ENCODE measurements at places on chromosomes 13 and 19. TPM values are rescaled to one million over a fixed set of nuclear protein-coding genes. Genes with fewer than 3 reads are reported as not detected.

DNA sequence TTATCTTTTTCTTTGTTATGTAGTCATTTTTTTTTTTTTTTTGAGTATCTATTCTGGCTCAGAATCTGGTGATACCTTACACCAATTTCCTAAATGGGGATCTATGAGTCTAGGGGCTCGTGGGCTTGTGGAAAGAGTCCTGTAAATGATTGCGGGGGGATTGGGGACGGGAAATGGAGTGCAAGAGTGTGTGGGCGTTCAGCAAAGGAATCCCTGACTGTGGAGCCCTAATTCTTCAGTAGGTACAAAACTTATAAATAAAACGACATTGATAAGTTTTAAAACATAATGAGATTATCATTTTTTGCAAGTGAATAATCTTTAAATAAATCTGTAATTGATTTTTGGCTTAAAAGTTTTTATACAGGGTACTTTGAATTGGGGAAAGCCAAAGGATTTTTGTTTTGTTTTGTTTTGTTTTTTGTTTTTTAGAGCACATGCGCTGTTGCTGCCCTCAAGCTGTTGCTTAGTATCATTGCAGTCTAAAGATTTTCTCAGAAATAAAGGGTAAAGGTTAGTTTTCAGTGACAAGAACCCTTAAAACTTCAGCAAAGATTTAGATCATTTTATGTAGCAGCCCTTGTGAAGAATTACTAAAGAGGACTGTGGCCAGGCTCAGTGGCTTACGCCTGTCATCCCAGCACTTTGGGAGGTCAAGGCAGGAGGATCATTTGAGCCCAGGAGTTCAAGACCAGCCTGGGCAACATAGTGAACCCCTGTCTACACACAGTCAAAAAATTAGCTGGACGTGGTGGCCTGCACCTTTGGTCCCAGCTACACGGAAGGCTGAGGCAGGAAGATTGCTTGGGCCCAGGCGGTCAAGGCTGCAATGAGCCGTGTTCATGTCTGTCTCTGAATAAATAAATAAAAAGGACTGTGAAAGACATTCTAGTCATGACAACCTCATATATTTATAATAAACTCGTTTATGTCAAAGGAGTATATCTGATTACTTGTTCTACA lies 1.7 kb downstream of the ERCC5 start:
- DNase-seq, result no peak

- no peak for DNase-seq
Observed at GRCh38 chr13:74048756-74049155, 85.4 kb downstream of the KLF12 start.

UHRF1 gene
- 24.8 TPM for polyA plus RNA-seq

DNA sequence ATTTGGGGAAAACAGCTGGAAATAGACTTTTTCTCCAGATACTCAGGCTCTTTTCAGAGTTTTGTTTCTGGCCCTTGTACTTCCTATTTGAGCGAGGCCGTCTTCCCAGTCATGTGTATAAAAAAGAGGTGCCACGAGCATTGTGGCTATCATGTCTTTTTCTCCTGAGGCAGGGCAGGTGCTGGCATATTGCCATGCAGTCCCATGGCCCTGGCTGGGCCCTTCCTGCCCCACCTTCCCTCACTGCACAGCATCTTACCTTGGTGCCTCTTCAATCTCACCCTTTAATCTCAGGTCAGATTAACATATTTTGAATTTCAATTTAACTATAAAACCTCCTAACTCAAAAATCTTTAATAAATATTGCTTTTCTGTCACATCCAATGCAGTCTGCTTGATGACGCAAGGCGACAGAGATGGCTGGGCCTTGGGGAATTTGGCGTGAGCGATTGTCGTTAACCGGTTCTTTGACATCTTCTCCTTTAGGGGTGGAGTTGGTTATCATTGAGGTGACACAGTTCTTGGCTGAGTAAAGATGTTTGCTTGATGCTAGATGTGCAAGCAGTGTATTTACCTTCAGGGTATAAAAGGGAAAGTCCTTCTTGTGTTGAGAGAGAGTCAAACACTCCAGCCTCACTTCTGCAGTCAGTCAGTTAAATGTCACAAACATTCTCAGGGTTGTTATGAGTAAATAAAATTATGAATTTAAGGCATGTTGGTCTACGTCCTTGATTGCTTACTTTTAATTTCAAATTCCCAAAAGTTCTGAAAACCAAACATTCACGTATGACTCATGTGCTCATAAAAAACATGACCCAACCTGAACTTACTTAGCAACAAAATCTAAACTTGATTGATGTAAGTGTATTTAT lies 289.9 kb downstream of the MYO16 start:
- no peak for DNase-seq

- DNase-seq, result no peak
Observed at GRCh38 chr19:48424694-48425219, 21.0 kb upstream of the GRWD1 start.

GRCh38 chr13:96238241-96238640 lies 148.3 kb downstream of the HS6ST3 start:
- DNase-seq, result no peak

GRCh38 chr19:39544226-39544903 lies 4.4 kb upstream of the EID2 start:
- DNase-seq, result no peak

BCKDHA gene
- 103 TPM for polyA plus RNA-seq

NLRP11 gene
- not detected for polyA plus RNA-seq

SLC25A15 gene
- polyA plus RNA-seq, result 12.4 TPM

- DNase-seq, result no peak
Observed at GRCh38 chr13:114062754-114063153, 69.7 kb downstream of the RASA3 start.

DNA sequence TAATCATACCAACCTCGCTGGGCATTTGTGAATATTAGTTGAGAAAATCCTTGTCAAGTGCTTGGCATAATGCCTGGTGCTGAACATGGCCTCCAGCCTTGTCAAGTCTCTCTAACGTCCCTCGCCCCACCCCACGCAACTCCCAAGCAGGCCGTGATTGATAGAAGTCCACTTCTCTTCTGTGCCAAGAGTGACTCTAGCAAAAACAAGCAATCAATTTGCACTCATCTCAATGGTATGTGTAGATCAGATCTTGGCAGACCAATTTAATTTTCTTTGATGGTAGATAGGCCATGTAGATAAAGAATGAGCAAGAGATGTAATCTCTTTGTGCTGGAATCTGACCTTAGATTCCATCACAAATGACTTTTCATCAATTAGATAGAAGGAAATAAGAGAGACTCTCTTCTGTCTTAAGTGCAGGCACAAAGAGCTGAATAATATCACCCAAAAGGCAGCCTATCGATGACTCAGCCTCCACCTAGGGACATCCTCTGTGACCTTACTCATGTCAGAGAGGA lies 31.0 kb upstream of the KATNAL1 start:
- DNase-seq, result no peak

DNA sequence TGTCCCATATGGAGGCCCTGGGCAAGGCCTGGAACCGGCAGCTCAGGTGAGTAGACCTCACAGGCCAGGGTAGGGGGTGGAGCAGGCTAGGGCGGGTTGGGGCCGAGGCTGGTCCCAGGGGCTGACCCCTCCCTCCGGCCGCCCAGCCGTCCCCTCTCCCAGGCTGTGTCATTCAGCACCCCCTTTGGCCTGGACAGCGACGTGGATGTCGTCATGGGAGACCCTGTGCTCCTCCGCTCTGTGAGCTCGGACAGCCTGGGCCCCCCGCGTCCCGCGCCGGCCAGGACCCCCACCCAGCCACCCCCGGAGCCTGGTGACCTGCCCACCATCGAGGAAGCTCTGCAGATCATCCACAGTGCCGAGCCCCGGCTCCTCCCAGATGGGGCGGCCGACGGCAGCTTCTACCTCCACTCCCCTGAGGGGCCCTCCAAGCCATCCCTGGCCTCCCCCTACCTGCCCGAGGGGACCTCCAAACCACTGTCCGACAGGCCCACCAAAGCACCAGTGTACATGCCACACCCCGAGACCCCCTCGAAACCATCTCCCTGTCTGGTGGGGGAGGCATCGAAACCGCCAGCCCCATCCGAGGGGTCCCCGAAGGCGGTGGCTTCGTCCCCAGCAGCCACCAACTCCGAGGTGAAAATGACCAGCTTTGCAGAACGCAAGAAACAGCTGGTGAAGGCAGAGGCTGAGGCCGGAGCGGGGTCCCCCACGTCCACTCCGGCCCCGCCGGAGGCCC lies 16.0 kb downstream of the CAMSAP3 start:
- no peak for DNase-seq

- no peak for DNase-seq
Observed at GRCh38 chr13:45178349-45179162, 22.3 kb downstream of the KCTD4 start.

DNA sequence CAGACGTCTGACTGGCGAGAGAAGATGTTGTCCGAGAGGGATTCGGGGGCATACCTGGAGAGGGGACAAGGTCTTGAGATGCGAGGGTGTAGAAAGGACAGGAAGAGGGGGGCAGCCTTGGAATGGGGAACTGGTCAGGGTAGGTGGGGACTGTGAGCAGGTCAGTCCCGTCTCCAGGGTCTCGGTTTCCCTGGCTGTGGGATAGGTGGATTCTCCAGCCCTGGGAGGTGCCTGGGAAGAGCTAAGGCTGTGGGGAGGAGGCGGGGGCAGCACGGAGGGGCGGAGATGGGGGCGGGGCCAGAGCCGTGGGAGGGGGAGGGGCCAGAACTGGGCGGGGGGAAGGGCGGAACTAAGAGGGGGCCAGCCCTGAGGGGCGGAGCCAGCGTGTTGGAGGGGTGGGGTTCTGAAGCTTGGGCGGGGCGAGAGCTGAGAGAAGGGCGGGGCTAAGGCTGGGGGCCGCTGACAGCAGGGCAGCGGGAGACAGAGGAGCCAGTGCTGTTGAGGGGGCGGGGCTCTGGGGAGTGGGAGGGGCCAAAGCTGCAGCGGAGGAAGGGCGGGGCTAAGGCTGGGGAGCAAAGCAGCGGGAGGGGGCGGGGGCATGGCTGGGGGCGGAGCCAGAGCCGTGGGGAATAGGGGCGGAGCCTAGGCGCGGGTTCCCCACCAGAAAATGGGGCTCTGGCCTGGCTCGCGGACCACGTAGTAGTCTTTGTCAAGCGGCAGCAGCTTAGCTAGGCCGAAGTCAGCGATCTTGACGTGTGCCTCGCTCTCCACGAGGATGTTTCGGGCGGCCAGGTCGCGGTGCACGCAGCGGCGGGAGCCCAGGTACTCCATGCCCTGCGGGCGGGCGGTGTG lies 9.5 kb upstream of the INSL3 start:
- DNase-seq, result peak; percentile 95

All from H1 (cell line).